ENCODE measurements at places on chromosomes 4 and X.

- DNase-seq = peak; percentile 60
Observed at GRCh38 chr4:95124906-95125504, 367.2 kb downstream of the BMPR1B start.

DNA sequence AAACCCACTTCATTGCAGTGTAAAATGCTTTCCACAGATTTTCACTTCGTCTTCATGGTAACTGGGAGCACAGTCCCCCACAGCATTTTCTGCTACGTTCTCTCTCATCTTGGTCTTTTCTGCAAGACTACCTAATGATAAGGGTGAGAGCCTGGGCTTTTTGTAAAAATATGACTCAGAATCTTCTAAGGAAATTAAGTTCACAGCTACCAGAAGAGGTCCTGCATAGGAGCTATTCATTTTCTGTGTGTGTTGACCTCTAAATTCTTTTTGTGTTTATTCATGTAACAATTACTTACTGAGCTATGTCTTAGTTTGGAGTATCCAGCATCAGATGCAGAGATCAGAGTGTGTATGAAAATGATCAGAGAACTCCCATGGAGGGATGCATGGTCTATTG is 192.2 kb downstream of the CPEB2 start:
- no peak for DNase-seq

DNA sequence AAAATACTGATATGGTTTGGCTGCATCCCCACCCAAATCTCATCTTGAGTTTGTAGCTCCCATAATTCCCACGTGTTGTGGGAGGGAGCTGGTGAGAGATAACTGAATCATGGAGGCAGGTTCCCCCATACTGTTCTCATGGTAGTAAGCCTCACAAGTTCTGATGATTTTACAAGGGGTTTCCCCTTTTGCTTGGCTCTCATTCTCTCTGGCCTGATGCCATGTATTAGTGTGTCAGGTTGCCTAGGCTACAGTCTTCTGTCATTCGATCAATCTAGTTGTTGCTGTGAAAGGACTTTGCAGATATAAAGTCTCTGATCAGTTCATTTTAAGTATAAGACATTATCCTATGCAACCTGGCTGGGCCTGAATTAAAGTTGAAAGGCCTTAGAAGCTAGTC is 209.3 kb upstream of the MAOA start:
- DNase-seq = no peak

DNA sequence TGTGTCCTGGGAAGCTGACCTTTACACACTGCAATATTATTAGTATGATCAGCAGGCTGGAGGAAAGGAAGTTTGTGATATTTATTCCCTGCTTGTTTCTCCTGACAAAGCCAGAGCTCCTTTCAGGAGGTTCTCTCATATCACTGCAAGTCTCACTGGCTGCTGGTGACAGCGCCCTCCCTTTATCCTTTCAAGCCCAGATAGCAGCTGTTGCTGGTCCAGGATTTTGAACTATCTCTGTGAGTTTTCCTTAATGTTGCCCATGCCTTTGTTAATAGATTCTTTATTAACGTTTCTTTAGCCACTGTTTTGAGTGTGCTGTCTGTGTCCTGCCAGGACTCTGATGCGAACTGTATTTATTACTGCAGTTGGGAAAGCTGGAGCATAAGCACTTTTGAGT is 518.7 kb downstream of the C4orf33 start:
- DNase-seq = peak; percentile 13

GRCh38 chr4:15702941-15703403 is at the start of gene BST1:
BST1 (plus strand) TSS chr4:15703065; CDS start chr4:15703145, 80 bp downstream.
- DNase-seq = no peak

- DNase-seq = no peak
Observed at GRCh38 chrX:139720979-139721378, 13.0 kb upstream of the MCF2 start.

- DNase-seq = no peak
Observed at GRCh38 chrX:130623518-130623917, 221.7 kb downstream of the RBMX2 start.

- no peak for DNase-seq
Observed at GRCh38 chr4:55834086-55834795, 14.7 kb downstream of the EXOC1L start.

DNA sequence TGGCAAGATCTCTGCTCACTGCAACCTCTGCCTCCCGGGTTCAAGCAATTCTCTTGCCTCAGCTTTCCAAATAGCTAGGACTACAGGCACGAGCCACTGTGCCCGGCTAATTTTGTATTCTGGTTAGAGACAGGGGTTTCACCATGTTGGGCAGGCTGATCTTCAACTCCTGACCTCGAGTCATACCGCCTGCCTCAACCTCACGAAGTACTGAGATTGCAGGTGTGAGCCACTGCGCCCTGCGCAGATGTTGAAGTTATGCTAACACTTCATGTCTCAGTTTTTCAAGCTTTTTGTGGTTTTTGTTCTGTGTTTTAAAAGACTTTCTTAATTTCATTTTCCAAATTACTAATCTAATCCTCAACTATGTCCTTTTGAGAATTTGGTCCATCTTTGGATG is 154.4 kb upstream of the TLL1 start:
- DNase-seq = no peak

DNA sequence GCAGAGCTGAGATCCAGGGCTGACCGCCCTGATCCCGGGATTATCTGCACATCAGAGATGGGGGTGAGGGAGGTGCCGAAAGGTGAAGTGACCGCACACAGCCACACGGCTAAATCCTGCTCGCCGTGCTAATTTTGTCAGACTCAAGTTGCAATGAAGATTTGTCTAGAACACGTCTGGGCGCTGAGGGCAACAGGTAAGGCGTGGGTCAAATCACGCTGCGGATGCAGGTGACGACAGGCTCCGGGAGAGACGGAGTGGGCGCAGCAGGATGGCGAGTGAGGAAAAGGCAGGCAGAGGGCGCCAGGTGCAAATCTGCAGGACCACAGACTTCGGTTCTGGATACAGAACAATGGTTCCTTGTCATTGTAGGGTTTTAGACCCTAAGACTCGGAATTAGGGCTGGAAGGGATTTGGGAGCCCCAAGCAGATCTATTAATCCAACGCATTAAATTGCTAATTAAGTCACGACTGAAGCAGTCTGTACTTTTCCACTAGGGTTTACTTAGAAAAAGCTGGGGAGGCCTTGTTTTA is 1.9 kb upstream of the TBC1D14 start:
- DNase-seq = peak; percentile 74

DNA sequence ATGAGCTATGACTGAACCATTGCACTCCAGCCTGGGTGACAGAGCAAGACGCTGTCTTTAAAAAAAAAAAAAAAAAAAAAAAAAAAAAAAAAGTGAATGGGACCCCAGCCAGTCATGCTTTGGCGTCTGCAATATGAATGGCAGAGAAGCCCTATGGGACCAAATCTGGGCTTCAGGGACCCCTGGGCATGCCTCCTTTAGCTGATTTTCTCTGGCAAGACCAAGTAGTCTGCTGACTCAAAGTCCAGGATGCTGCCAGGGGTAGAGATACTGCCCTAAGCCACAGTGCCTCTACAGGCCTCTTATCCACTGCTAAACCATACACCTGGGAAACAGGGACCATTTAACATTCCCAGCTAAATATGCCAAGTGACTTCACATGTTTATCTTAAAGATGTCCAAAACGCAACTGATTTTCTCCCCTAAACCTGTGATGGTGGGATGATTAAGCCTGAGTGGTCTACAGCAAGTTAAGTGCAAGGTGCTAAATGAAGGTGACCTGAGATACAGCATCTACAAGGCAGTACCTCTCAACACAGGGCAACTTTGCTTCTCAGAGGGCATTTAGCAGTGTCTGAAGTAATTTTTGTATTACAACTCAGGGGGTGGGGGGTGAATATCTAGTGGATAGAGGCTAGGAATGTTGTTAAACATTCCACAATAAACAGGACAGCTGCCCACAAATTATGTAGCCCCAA is 5.8 kb downstream of the RPS4X start:
- no peak for DNase-seq

GRCh38 chrX:1502241-1502640 is 34.7 kb downstream of the P2RY8 start:
- no peak for DNase-seq

- DNase-seq = no peak
Observed at GRCh38 chr4:70908993-70909556, 6.9 kb downstream of the MOB1B start.

GRCh38 chr4:19241895-19242294 is 1009.8 kb upstream of the SLIT2 start:
- DNase-seq = no peak

- DNase-seq = no peak
Observed at GRCh38 chr4:99202536-99202935, 16.5 kb downstream of the ADH6 start.

- DNase-seq = no peak
Observed at GRCh38 chr4:98544141-98544817, 114.1 kb downstream of the TSPAN5 start.

- DNase-seq = no peak
Observed at GRCh38 chr4:53676402-53676871, 85.2 kb upstream of the LNX1 start.

- DNase-seq = no peak
Observed at GRCh38 chr4:28360681-28361080, 1500.0 kb downstream of the STIM2 start.

DNA sequence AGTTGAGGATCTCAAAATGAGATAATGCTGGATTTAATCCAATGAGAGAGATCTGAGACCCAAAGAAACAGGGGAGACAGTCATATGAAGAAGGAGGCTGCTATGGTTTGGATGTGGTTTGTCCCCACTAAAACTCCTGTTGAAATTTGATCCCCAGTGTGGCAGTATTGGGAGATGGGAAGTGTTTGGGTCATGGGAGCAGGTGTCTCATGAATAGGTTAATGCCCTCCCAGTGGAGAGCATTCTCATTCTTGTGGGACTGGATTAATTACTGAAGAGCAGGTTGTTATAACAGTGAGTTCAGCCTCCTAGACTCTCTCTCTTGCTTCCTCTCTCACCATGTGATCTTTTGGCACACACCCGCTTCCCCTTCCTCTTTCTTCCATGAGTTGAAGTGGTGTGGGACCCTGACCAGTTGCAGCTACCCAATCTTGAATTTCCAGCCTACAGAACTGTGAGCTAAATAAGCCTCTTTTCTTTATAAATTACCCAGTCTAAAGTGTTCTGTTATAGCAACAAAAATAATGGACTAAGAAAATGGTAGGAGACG is 70.3 kb downstream of the PPEF2 start:
- DNase-seq = no peak

GRCh38 chr4:1675802-1676137 is 8.3 kb downstream of the FAM53A start:
- no peak for DNase-seq

GRCh38 chr4:28558895-28559294 is 1698.3 kb downstream of the STIM2 start:
- peak; percentile 15 for DNase-seq

DNA sequence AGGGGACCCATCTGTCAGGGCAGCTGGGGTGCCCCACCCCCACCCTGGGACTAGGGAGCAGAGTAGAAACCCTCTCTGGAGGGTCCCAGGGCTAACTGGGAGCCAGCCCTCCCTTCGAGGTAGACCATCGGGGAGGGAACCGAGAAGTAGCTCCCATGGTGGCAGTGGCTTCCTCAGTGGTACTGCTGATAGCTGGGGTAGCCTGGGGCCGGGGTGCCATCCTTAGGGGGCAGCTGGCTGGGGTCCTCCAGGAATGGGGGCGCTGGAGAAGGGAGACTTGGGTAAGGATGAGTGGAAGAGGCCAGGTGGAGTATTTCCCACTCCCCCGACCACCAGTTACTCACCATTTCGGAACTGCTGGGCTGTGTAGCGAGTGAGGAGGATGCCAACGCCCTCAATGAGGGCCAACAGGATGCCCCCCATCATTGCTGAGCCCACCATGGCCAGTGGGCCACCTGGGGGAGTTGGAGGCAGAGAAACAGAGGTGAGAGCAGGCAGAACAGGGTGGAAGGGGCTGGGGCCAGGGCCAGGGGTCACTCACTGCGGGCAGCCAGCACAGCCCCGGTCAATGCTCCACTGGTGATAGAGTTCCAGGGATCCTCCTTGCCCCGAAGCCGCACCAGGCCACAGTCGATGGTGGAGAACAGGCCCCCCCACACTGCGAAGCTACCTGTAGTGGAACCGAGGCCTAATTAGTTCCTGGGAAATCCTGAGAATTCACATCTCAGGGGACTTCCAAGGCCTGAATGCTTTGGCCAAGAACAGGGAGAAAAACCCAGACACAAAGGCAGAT is 3.8 kb downstream of the TIMM17B start:
- DNase-seq = no peak

- no peak for DNase-seq
Observed at GRCh38 chr4:68132342-68132741, 2.7 kb upstream of the TMPRSS11F start.

- no peak for DNase-seq
Observed at GRCh38 chrX:3545901-3546300, 167.5 kb downstream of the PRKX start.

- no peak for DNase-seq
Observed at GRCh38 chr4:41143311-41144039, 70.9 kb downstream of the APBB2 start.

GRCh38 chrX:113675278-113675677 is 834.6 kb upstream of the AMOT start:
- DNase-seq = no peak
